Activated CD4-positive, CD25-positive, alpha-beta regulatory T cell treated with anti-CD3 and anti-CD28 coated beads, Interleukin-2, amount 50 U/mL, for 16 hours (primary cell): ENCODE measurements at places on chromosomes 2 and 18.

- no peak for DNase-seq
These were observed 77.8 kb downstream of the NCKAP5 start for GRCh38 chr2:133490411-133490980.

GRCh38 chr2:42050703-42051542 lies 3.1 kb downstream of the PKDCC start:
- no peak for DNase-seq

DNA sequence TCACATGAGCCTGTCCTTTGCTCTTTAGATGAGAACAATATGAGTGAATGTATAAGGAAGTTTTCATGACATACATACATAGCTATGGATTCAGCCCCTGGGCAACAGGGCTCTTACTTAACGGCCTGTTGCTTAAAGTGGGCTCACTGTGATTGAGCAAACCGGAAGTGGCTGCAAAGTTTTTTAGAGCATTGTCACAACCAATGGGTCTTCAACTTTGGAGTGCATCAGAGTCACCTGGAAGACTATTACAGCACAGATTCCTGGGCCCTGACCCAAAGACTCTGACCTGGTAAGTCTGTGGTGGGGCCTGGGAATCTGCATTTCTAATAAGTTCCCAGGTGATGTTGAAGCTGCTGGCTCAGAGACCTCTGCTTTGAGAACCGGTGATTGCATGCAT lies 106.3 kb upstream of the SEC11C start:
- DNase-seq = no peak

GRCh38 chr18:2654928-2655177 lies 673 bp upstream of the SMCHD1 start:
- peak; percentile 56 for DNase-seq

GRCh38 chr18:505483-506122 lies 5.1 kb upstream of the COLEC12 start:
- DNase-seq = no peak

DNA sequence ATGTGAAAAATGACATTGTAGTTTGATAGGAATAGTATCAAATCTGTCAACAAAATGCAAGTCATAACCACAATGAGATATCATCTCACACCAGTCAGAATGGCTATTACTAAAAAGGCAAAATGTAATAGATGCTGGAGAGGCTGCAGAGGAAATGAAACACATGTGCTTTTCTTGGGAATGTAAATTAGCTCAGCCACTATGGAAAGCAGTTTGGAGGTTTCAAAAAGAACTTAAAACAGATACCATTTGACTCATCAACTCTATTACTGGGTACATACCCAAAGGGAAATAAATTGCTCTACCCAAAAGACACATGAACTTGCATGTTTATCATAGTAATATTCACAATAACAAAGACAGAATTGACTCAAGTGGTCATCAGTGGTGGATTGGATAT lies 572.6 kb downstream of the TRIB2 start:
- no peak for DNase-seq

GRCh38 chr2:751474-751873 lies 74.3 kb upstream of the TMEM18 start:
- no peak for DNase-seq

GRCh38 chr2:53131416-53131815 lies 636.2 kb upstream of the CHAC2 start:
- no peak for DNase-seq

GRCh38 chr2:25566694-25567093 lies 106.7 kb downstream of the DTNB start:
- DNase-seq = no peak

DNA sequence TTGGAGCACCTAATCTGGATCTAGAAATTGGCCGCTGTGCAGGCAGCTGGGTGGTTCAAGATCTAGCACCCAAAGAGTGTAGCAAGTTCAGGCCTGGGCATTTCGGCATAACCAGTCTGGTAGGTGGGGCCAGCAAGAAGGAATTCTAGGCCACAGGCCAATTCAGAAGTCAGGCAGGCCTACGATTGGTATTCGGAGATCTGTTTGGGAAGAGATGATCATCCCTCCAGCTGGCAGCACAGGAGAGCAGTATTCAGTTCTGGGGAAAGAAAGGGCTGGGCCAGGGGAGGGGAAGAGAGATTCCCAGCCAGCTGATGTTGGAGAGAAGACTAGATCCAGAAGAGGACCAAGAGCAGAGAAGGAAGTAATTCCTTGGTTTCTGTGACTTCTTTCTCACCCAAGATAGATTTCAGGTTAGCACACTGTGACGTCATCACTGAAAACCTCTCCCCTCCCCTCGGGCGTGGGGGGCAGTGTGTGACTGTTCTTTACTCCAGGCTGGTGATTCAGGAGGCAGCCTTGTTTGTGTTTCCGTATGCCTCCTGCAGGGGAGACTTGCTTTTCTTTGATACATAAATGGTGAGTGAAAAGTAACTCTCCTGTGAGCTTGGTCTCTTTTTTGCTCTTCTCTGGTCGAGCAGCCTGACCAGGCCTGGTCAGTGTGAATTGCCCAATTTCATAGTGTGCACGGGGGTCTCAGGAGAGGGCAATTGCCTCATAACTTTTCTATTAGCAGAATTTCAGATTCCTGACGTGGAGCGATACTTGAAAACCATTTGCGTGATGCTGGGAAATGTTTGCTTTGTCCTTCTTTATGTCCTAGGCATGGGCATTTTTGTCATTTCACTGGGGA lies 61.1 kb downstream of the MEIS1 start:
- DNase-seq = no peak

- DNase-seq = no peak
These were observed 3.4 kb upstream of the CCDC88A start for GRCh38 chr2:55422876-55423665.

DNA sequence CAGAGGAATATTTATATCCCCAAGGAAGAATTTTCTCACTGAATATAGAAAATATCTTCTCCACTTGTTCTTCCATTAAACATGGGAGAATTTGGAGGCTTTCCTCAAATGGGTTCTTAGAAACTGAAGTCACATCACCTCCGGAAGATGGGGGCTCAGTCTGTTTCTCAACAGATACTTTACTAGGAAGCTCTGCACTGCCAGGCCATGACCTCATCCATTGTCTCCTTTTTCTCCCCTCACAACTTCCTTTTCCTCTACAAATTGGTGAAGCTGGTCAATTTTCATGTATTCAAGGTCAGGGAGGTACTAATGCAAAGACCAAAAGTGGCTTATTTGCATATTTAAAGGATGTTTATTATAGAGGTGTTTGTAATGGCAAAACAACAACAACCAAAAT lies 173.1 kb downstream of the RNF152 start:
- no peak for DNase-seq

GRCh38 chr2:148853458-148853857 lies 21.6 kb upstream of the KIF5C start:
- no peak for DNase-seq

- no peak for DNase-seq
These were observed 518.3 kb downstream of the XIRP2 start for GRCh38 chr2:167406558-167406957.

- no peak for DNase-seq
These were observed 1151.3 kb upstream of the CRIM1 start for GRCh38 chr2:35204323-35204722.

DNA sequence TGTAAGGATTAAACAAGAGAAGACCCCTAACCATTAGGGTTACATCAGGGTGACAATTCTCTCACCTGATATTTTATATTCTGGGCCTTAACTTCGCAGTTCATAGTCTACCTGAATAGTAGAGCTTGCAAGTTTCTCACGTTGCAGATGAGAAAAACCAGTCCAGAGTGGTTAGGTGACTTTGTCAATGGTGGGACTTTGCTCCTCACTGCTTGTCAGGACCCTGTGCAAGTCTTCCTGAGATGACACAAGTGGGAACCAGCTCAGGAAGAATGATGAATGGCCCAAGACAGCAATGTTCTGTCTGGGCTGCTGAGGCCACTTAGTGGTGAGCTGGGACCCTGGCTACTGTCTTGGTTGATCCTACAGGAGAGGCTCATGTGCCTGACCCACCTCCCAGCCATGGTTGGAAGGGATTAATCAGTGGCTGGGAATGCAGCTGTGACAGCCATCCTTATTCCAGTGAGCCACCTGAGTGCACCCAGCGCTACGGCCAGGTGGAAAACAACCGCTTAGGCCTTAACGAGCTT lies 16.9 kb downstream of the LGALSL start:
- no peak for DNase-seq

DNA sequence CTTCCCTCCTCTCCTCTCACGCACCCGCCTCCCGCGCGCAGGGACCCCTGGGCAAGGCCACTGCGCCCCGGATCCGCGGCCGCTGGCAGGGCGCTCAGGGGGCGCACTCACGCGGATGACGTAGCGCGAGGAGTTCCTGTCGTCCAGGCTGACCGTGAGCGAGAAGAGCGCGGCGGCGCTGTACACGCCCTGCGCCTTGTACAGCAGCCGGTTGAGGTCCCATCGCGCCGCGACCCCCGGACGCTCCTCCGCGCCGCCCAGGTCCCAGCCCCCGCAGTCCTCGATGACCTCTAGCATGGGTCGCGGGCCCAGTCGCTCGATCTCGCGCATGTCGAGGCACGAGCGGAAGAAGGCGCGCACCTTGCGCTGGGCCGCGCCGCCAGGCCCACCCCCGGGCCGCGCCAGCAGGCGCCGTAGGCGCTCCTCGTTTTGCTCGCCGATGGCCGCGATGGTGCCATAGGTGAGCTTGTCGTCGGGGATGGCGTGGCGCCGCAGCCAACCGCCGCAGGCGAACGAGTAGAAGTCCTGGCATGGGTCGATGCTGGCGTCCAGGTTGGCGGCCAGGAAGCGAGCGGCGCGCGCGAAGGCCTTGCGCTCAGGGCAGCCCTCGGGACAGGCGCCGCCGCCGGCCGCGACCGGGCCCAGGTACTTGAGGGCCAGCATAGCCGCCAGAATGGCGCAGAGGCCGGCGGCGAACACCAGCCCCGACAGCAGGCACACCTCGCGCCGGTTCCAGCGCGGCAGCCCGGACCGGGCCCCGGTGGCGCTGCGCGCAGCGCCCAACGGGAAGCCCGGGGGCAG lies 1.7 kb downstream of the ECEL1 start:
- DNase-seq = no peak

DNA sequence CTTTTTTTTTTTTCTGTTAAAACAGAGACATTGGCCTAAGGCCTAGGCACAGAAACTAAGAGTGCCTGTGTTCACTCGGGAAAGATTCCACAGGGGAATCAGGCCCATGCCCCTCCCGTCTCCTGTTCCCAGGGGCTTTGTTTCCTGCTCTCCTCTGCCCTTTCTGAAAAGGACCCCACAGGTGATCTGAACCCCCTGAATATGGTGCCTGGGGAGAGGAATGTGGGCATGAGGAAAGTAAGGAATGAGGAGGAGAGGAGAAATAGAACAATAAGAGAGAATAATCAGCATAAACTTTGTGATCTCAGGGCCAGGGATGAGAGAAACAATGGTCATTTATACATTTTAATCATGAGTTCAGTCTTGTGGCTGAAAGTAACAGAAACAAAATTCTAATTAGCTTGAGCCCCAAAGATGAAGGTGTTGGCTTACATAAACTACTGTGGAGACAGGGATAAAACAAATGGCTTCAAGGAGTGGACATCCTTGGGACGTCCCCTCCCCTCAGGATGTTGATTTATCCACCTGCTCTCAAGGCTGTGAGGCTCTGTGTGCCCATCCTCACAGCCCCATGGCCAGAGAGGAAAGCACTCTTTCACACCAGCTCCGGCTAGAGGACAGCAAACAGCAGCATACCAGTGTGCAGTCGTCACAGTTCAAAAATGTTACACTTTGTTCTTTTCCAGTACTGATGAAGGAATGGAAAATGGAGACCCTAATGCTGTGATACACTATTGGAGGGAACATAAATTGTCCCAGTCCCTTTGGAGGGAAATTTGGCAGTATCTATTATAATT lies 46.4 kb upstream of the MRPL33 start:
- DNase-seq = no peak

- no peak for DNase-seq
These were observed 8.1 kb upstream of the WIPF1 start for GRCh38 chr2:174605687-174606086.

- DNase-seq = no peak
These were observed 14.7 kb downstream of the SMARCAL1 start for GRCh38 chr2:216426938-216427337.

DNA sequence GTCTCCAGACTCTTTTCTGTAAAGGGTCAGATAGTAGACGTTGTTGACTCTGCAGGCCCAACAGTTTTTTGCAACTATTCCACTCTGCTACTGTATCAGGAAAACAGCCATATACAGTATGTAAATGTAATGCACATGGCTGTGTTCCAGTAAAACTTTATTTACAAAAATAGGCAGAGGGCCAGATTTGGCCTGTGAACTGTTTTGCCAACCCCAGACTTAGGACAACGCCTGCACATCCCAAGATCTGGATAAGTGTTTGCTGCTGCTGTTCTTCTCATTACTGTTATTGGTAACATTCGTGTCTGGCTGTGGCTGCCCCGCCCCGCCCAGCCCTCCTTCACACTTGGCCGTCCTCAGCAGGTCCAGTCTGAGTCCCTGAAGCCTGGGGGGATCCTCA lies 94.6 kb upstream of the MCFD2 start:
- DNase-seq = no peak

DNA sequence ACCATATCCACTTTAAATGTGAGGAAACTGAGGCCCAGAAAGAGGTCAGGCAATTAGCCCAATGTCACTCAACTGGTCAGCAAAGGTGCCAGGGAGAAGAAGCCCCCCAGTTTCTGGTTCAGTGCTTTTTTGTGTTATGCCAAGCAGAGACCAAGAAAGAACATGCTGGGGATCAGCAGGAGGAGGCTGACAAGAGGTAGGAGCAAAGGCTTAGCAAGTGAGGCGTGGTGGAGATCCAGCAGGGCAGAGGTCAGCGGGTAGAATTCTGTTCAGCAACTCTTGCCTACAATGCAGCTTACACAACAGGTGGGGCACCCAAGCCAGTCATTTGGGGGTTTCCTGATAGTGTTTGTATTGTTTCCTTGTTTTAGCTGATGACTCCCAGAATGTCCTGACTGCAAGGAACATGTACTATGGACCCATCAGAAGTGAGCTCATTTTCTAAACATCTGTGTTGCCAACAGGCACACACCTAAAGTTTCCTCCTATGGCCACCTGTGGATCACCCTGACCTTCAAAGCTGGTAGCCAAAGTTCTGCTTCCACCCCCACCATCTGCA lies 28.2 kb downstream of the LPIN2 start:
- no peak for DNase-seq

DNA sequence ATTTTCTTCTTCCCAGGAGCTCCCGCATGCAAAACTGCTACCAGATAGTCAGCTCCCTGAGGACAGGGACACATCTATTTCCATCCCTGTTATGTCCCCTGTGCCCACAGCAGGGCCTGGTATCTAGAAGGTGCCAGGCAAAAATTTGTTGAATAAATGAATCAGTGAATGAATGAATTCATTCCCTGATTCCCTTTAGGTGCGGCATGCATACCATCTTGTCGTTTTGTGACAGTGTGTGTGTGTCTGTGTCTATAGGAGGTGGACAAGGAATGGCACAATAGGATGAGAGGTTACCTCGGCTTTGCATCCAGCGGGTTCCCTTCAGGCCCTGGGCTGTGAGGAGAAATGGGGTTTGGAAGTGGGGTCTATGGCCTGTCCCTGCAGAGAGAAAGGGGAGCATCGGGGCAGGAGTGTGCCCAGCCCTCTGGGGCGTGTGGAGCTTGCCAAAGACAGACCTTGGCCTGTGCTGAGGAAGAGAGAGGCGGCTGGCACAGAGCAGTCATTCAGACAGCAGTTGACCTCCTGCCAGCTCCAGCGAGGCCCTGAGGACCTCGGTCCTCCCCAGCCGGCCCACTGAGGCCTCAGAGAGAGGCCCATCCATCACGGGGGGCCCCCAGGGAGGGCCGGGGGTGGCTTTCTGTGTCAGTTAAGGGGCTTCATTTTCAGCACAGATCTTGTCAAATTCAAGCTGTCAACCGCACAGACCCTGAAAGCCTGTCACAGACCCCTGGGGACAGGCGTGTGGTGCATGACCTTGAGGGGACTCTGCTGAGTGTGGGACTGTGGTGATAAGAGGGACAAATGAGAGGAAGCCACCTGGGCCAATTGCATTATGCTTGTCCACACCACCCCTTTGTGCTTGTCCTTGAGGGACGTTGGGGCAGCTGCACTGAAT lies 125.9 kb upstream of the CXCR4 start:
- no peak for DNase-seq
